GM12891 (cell line): ENCODE measurements at places on chromosomes 11 and 22.

DNA sequence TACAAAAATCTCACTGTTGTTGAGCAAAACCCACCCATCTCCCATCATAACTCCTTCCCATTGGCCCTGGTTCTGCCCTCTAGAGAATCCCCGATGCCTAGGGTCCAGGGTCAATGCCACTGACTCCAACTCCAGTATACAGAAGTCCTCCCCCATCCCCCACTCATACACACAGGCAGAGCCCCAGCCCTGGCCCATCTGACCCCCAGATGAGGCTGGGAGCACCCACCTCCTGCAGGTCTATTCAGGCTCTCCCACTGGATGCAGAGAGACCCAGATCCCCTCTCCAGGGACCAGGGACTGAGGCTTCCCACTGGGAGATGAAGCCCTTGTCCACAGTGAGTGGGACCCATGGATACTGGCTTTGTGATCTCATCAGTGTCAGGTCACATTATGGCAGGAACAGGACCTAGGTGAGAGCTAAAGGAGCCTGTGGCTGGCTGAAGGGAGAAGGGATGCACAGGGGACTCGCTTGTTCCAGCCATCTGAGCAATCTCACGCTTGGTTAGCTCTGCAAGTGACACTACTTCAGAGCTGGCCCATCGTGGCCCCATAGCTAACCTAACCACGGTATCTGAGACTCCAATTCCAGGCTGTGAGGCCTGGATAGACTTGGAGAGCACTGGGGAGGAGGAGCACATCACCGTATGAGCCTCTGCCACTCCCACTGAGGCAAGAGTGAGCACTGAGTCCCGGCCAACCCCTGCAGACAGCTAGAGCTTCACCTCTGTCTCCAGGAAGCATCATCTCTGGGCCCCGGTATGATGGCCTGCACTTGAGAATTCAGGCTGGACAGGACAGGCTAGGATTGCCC is 35.7 kb downstream of the TRIM29 start:
- DNase-seq, result no peak

GRCh38 chr22:42307806-42308563 is 37.5 kb upstream of the TCF20 start:
- DNase-seq, result no peak

DNA sequence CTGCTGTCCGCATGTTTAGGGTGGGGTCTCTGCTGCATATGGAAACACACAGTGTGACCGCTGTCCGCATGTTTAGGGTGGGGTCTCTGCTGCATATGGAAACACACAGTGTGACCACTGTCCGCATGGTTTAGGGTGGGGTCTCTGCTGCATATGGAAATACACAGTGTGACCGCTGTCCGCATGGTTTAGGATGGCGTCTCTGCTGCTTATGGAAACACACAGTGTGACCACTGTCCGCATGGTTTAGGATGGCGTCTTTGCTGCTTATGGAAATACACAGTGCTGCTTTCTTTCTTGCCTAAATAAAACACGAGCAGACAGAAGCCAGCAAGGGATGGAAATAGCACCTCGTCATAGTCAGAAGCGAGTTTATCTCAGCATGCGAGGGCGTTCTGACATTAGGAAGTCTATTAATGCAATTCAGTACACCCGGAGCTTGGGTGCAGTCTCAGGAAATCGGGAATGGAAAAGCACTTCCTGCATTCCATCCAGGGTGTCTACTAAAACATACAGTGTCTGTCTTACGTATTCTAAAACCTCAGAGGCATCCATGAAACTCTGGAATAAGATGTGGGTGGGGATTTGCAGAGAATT is 32.6 kb upstream of the TOLLIP start:
- no peak for DNase-seq

DNA sequence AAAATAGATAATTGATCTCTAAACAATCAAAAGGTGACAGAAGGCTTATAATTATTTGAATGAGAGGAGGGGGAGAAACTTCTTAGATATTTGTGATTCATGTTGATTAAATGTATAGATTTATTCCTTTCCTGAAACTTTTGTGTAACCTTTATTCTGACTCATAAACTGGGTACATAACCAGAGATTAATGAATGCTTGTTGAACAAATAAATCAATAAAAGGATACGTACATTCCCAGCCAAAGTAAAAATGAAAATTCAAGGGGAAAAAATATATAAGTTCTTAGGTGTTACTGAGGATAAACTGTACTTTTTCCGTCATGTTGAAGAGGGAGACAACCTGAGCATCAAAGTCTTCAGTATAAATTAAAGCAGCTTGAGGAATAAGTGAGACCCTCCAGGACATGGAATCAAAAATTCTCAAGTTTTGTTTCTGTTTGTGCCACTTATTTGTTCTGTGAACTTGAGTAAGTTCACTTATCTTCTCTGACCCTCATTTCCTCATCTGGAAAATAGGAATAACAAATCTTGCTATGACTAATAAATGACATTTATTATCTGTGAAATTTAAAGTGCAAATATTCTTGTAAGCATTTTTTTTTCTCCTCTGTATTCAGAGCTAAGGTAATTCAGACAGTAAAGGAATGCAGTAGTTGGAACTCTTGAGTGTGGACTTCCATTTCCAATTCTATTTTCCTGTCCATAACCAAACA is 195.4 kb downstream of the METTL15 start:
- DNase-seq, result no peak

GRCh38 chr11:134521452-134522289 is 109.6 kb upstream of the B3GAT1 start:
- DNase-seq, result no peak

DNA sequence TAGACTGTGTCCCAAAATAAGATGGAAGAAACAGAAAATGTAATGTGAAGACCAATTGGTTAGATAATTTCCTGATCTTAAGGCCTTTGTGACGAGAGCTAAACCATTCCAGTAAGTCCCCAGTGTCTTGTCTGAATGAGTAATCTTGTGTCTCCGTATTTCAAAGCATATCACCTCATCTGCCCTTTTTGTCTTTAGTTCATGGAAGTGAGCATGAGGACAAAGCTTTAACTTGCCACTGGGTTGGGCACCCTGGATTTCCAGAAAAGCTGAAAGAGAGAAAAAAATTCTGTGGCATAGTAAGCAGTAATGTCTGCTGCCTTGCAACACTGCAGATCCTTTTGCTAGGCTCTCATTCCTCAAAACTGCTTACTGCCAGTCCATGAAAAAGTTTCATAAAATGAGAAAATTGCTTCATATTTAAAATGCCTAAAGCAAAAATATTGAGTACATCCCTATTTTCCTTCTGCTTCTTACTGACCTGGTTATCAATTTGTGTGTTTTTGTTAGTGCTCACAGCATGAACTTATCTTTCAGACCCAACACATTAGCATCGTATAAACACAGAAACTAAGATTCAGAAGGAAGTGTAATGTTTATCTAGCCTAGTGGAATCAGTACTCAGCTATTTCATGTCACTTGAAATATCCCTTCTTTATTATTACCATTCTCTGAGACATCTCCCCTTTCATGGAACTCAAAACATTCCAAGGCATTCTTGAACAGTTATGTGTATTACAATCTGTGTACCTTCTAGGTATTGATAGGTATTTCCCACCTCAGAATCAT is 5.3 kb downstream of the CASP12 start:
- DNase-seq, result no peak

DNA sequence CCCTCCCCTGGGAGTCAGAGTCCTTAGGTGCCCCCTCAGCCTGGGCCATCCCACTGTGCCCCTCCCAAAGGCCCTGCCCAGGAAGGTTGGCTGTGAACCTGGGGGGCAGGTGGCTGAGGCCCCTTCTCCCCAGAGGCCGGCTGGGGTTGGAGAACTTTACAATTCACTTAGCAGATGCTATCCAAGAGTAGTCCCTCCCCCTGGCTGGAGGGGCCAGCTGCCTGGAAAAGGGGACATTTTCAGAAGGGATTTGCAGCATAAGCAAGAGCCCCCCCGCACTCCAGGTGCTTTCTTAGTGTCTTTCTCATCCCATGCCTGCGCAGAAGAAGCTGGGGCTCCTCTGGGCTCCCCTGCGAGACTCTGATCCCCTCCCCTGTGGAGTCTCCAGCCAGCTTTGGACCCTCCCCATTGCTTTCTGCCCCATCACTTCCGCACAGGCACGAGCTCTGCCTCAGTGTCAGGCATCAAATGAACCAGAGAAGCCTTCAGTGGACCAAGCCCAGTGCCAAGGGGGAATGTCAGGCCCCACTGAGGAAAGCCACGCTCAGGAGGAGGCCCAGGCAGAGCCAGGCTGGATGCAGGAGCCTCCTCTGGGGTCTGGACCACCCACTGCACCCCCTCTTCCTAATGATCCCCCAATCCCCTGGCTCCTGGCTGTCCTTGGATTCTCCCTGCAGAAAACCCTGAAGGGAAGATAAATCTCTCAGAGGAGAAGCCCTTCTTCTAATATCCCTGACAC is 3.7 kb downstream of the SSTR3 start:
- DNase-seq, result no peak

- no peak for DNase-seq
These were observed 9.7 kb downstream of the RPS6KA4 start for GRCh38 chr11:64368673-64369074.

- DNase-seq, result peak; percentile 41
These were observed 87.4 kb upstream of the ARHGAP32 start for GRCh38 chr11:129279326-129280026.

DNA sequence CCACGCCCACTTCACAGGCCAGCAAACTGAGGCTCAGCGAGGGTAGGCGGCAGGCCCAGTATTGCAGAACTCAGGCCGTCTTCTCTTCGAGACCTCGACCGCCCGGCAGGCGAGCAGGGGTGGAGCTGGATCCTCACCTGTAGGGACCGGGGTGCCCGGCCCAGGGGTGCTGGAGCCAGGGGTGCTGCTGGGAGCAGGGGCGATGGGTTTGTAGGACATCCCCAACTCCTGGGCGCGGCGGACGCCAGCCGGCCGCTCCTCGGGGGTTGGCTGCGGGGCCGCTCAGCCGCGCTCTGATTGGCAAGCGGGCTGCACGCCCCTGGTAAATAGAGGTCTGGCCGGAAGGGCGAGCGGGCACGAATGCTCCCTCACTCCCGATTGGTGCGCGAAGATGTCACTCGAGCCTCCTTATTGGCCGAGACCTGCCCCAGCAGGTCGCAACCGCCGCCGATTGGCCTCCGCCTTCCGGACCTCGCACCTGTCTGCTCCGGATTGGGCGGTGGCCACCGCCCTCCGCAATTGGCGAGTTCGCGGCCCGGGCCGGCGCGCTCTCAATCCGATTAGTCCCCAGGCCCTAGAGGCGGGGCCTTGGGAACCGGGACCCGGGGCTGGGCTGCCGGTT is at the start of gene CDK2AP2:
TSS of gene CDK2AP2 (minus strand) at position 299 of the 622 bp plus-strand sequence. CDS start at position 219, 80 bp downstream.
- peak; percentile 98 for DNase-seq

GRCh38 chr11:107564877-107565218 is 687 bp downstream of the ALKBH8 start:
- DNase-seq, result no peak

DNA sequence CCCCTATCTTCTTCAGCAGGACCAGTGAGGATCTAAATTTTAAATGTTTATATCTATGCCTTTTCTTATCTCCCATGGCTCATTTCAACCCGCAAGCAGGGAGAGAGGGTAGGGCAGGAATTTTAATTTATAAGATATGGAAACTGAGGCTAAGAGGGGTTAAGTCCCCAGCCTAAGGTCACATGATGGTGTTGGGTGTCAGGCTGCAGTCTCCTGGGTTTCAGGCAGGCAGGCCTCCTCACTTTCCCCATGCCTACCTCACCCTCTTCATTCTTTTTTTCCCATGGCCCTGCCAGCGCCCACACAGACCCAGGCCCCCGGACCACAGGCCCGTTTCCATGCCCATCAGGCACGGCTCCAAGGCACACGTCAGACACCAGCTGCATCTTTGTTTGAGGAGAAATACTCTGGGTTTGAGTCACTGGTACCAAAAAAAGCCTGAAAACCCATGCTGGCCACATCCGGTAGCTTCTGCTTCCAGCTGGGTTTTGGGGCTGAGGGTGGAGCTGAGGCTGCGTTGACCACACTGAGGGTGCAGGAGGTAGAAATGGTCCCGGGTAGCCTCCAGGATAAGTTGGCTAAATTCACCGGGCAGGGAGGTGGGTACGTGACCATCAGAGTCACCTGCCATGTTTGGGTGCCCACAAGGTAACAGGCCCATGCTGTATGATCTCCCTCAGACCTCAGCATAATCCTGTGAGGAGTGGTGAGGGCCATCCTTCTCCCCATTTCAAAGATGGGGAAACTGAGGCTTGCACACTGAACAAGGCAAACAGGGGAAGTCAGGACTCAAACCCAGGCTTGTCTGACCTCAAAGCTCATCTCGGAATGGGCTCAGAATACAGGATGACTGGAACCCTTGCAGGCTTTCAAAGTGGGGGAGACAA is 7.5 kb downstream of the CRYBB1 start:
- DNase-seq, result peak; percentile 65

DNA sequence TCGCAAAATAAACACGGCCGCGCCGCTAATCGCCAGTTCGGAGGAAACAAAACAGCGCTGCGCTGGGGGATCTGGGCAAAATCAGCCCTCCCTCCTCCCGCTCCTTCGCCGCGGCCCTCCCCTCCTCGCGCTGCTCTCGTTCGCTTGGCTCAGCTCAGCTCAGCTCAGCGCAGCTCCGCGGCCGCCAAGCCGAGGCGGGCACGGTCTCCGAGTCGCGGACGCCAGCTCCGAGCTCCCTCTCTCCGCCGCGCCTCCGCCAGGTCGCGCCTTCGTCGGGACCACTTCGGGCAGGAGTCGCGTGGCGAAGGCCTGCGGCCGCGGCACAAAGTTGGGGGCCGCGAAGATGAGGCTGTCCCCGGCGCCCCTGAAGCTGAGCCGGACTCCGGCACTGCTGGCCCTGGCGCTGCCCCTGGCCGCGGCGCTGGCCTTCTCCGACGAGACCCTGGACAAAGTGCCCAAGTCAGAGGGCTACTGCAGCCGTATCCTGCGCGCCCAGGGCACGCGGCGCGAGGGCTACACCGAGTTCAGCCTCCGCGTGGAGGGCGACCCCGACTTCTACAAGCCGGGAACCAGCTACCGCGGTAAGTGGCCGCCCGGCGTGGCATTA is at the start of gene SPON1:
TSS of gene SPON1 (plus strand) at position 162 of the 607 bp plus-strand sequence. CDS start at position 344, 182 bp downstream.
- peak; percentile 30 for DNase-seq

DNA sequence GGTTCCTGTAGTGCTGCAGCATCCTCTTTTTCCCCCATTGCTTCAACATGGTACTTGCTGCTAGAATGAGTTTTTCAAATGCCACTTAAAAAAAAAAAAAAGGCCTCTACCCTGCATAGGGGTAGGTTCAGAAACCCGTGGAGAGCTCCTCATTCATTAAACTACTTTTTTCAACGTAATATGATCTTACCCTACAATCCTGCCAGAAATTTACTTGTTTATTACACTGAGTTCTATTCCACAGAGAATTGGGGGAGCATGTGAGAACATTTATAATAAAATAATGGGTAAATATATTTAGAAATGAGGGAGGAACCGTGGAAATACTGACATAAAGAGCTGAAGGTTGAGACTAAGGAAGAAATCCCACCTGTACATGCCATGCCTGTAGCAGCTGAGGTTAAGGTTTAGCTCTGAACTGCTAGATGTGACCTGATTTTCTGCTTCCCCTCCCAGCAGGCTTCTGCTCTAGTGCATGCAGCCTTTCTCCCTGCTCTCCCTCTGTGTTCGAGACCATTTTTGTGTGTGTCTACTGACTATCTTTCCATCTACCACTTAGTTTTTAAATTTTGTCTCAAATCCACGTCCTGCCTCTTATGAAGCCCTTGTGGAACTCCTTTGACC is 225.7 kb downstream of the DDX10 start:
- DNase-seq, result no peak
